Endothelial cell of umbilical vein (primary cell): ENCODE measurements at places on chromosomes 13 and 19.
A peak's percentile ranks its signal among the peaks of the same experiment; 100 is the strongest.

GRCh38 chr19:10918359-10918758 lies 10.1 kb downstream of the YIPF2 start:
- DNase-seq, result no peak

- DNase-seq, result no peak
Observed at GRCh38 chr13:48156466-48156865, 61.6 kb upstream of the MED4 start.

DNA sequence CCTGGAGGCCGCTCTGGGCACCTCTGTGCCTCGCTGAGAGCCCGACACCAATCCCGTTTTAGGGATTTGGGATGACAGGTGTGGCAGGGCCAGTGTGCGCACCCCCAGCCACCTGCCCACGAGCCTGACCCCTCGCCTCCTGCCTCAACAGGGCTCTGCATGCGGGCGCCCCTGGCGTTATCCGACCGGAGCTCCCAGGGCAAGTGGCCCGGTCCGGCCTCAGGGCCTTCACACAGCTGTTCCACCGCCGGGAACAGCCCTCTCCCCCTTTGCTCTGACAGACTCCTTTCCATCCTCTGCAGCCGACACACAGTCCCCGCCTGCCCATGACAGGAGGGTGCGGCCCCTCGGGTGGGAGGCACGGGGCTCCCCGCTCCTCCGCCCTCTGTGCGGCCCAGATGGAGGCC lies 7.1 kb upstream of the WDR18 start:
- no peak for DNase-seq

DNA sequence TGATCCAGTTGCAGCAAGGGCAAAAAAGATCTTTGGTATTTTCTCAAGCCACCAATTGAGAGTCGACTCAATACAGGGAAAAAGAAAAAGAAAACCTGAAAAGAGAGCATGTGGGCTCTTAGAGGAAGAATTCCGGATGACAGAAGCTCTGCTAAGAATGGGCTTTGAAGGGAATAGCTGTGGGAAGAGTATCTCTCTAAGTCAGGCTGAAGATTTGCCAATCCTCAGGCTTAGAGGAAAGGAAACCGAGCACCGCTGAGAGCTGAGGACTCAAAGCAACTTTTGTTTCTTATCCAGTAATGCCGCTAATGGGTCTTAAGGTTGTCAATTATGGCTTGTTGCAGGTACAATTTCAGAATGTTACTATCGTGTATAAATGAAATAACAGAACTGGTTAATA lies 166.4 kb downstream of the EFNB2 start:
- DNase-seq, result no peak

DNA sequence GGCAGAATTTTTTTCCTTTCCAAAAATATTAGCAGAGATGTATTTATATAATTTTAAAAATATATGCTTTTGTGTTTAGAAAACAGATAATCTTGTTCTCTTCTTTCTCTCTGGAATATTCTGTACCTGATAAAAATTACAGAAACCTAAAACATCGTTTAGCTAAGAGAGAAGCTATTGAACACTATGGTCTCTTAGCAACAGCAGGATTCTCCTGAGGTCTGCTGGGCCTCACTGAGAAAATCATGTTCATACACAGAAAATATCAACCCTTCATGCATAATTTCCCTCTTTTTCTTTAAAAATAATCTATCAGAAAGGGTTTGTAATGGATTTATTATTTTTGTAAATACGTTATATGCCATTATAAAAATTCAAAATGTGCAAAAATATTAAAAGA lies 242.2 kb downstream of the DCLK1 start:
- DNase-seq, result no peak

DNA sequence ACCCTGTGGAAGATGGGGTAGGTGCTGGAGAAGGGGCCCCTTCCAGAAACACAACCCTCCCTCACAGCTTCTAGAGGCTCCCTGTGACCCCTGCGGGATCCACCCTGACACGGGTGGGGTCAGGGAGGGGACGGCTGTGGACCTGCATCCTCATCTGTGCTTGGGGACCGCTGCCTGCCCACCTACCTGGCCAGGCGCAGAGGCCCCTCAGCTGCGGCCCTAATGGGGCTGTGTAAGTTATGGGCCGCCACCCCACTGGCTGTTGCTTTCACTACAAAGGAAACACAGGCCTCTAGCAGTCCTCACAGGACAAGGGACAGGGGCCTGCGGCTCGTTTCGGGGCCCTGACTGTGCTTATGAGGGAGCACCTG lies 7.0 kb upstream of the CTXN1 start:
- no peak for DNase-seq

DNA sequence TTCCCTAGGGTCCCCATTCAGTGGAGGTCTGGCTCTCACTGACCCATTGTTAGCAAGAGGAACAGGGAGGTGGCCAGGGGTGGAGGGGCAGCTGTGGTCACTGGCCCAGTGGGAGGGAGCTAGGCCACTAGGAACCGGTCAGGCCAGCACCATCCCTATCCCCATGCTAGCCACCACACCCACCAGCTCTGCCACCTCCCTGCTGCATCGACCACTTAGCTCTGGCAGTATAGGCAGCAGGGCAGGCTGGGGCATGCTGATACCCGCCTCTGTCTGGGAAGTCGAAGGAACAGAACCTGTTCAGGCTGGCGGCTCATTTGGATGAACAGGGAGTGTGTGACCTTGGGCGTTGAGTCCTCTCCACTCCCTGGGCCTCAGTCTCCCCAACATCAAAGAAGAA lies 4.7 kb downstream of the PPP1R13L start:
- DNase-seq, result no peak

- no peak for DNase-seq
Observed at GRCh38 chr19:38417544-38418506, 8.2 kb downstream of the RASGRP4 start.

GRCh38 chr13:45370922-45371406 lies 30.0 kb upstream of the TPT1 start:
- DNase-seq, result peak; percentile 66

- no peak for DNase-seq
Observed at GRCh38 chr13:42328672-42329071, 56.7 kb downstream of the AKAP11 start.

GRCh38 chr13:102261809-102262208 lies 140.0 kb downstream of the FGF14 start:
- DNase-seq, result no peak

DNA sequence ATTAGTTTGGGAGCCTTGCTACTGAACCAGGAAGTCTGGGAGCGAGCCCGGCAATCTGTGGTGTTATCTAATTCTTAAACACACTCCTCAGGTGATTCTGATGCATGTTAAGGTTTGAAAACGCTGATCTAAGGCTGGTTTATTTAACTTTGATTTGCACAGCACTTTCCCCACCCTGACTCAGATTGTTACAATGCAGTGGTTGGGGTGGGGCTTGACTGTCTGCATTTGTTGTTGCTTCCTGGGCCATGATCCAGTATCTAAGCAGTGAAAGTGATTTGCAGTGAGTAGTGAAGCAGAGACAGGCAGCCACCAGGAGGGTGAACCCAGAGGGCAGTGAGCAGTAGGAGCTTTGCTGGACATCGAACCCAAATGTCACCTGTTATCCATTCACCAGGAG lies 81.6 kb upstream of the ARGLU1 start:
- no peak for DNase-seq

DNA sequence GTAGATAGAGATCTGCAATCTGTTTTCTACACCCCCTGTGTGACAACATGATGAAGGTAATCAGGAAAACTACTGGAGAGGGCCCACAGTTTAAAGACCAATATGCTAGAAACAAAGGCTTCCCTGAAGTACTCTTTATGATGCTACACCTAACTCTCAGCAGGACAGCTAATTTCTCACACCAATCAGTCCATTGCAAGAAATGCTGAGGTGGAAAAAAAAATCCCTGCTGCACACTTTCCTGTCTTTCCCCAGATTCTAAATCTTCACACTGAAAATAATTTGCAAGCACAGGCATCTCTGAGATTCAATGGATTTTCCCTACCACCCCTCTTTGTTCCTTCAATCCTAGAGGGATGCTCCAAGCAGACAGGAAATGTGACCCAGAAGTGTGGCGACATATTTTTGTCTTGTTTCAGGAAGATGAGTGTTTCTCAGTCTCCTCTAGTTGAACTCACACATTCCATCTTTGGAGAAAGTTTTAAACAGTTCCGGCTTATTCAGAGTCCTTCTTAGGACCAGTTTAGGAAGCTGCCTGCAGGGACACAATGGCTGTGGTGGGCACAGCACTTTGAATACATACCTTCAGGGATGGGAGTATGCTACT lies 671.6 kb downstream of the DIAPH3 start:
- DNase-seq, result peak; percentile 44

DNA sequence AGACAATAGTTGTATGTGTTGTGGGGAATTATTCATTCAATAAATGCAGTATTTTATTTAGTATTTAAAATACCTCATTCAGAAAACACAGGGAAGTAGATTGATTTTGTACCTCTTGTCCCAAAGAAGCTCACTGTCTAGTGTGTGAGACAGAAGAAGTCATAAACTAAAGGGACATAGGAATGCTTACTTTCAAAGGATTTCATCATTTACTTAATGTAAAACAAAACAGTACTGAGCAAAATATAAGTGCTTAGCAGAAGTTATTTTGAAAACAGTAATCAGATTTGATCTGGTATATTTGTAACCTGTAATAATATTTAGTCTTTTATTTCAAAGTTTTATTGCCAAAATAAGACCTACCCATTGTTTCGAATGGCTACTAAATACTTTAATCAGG lies 117.9 kb downstream of the TDRD3 start:
- no peak for DNase-seq

GRCh38 chr13:75506018-75506417 lies 24.0 kb upstream of the TBC1D4 start:
- DNase-seq, result no peak

GRCh38 chr13:28355822-28356371 lies 139.0 kb downstream of the FLT1 start:
- peak; percentile 93 for DNase-seq

DNA sequence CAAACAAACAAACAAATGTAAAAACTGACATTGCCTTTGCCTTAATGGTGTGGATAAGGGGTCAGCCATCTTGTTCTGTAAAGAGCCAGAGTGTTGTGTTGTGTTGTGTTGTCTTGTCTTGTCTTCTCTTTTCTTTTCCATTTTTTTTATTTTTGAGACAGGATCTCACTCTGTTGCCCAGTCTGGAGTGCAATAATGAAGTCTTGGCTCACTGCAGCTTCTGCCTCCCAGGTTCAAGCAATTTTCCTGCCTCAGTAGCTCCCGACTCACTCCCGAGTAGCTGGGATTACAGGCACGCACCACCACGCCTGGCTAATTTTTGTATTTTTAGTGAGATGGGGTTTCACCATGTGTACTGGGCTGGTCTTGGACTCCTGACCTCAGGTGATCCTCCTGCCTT lies 27.8 kb downstream of the TIMM13 start:
- DNase-seq, result no peak

DNA sequence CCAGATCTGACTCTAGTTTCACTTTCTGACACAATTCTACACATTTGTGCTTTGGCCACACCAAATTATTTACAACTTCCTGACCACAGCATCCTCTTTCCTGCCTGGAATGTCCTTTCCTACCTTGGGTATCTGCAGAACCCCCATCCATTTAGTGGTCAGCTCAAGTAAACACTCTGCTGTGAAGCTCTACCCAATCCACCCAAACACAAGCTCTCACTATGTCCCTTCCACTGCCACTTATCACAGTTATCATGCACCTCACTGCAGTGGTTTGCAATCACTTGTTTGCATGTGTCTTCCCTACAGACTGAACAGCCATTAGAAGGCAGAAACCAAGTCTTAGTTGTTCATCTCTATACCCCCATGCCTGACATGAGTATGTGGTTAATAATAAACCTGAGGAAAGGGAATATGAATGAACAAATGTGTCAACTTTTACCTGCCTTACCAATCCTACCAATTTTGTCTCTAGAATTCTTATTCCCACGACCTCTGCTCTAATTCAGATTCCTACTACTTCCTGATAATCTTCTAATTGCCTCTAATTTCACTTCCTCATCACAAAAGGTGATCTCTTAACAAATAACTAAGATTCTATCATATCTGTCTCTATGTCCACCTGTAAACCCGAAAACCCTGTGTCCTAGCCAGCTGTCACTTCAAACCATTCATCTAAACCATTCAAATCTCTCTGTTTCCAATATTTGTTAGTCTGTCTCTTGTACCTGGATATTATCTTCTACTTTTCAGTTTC lies 25.1 kb downstream of the LNX2 start:
- no peak for DNase-seq

- DNase-seq, result no peak
Observed at GRCh38 chr19:4671185-4671851, 1.2 kb upstream of the MYDGF start.

- peak; percentile 90 for DNase-seq
Observed at GRCh38 chr13:77507931-77508776, 27.4 kb upstream of the SCEL start.

GRCh38 chr19:10270180-10270615 lies 722 bp upstream of the ICAM1 start:
- no peak for DNase-seq

DNA sequence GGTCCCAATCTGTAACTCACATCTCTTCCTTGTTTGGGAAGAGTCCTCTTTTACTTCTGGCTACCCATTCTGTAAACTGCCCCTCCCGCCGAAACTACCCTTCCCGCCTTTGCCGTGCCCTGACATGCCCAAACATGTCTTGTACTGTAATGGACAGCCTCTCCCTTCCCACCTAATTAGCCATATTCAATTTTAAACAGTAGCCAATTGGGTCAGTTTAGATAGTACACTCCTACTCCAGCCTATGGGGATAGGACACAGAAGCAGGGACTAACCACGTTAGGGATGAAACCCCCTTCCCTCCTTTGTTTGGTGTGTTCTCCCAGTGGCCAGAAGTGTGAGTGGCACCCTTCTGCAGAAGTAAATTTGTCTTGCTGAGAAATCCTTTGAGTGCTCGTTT lies 34.2 kb downstream of the SACS start:
- no peak for DNase-seq

GRCh38 chr13:98998831-98999638 lies 21.2 kb upstream of the DOCK9 start:
- DNase-seq, result no peak

DNA sequence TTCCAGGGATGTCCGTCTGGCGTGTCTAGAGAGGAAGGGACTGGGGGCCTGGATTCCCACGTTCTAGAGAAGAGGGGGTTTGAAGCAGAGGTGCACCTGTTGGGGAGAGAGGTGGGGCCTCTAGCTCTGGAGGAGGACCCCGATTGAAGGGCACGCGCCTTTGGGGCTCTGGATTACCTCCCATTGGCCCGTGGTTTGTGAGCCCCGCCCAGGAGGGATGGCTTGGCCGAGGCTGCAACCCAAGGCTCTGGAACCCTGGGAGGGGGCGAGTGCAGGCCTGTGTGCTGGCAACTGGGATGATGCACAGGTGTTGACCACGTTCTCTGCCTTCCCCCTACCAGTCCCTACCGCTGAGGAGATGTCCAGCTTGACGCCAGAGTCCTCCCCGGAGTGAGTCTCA lies 20.2 kb downstream of the TMEM150B start:
- no peak for DNase-seq

GRCh38 chr19:18203408-18203862 lies 407 bp downstream of the RAB3A start:
- no peak for DNase-seq

DNA sequence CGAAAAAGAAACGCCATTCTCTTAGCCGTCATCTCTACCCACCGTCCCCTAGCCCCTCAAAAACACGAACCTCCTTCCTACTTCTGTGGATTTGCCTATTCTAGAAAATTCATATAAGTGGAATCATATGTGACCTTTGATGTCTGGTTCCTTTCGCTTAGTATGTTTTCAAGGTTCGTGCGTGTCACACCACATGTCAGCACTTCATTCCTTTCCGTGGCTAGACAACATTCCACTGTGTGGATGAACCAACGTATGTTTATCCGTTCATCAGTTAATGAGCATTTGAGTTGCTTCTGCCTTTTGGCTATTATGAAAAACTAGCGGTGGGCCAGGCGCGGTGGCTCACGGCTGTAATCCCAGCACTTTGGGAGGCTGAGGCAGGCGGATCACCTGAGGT lies 14.0 kb upstream of the PPP1R12C start:
- DNase-seq, result no peak
